ENCODE measurements at places on chromosomes 5 and 9. TPM values are rescaled to one million over a fixed set of nuclear protein-coding genes. Genes with fewer than 3 reads are reported as not detected.

The NOXA1 gene
- total RNA-seq: 6.7 TPM

The TAF11L10 gene
- not detected for total RNA-seq

The CDH6 gene
- not detected for total RNA-seq

The HRCT1 gene
- not detected for total RNA-seq

The HAVCR1 gene
- total RNA-seq: 1.7 TPM

The IER5L gene
- 6.4 TPM for total RNA-seq

The SPATA6L gene
- total RNA-seq: 10.8 TPM

The TNPO1 gene
- 74.7 TPM for total RNA-seq

The CCL19 gene
- total RNA-seq: not detected

The BNIP1 gene
- 22.5 TPM for total RNA-seq

The LECT2 gene
- not detected for total RNA-seq

The TMEM174 gene
- total RNA-seq: not detected

The LCN2 gene
- not detected for total RNA-seq

The QRFP gene
- not detected for total RNA-seq

The FCN2 gene
- not detected for total RNA-seq

The TMC1 gene
- not detected for total RNA-seq

The VAV2 gene
- 1.6 TPM for total RNA-seq

The C6 gene
- not detected for total RNA-seq

The SLC4A9 gene
- total RNA-seq: not detected

The ARSI gene
- total RNA-seq: 0.22 TPM

The TIGD6 gene
- total RNA-seq: 1.0 TPM

The SUB1 gene
- total RNA-seq: 344 TPM

The SH3GL2 gene
- total RNA-seq: not detected

The ITGA2 gene
- total RNA-seq: 0.11 TPM

The MYORG gene
- 0.42 TPM for total RNA-seq

The PRRX2 gene
- not detected for total RNA-seq

The HTR4 gene
- not detected for total RNA-seq

The GPR150 gene
- total RNA-seq: 0.75 TPM

The CCDC192 gene
- not detected for total RNA-seq

The ALAD gene
- total RNA-seq: 14.5 TPM

Data from CD4-positive, alpha-beta T cell (primary cell).